ENCODE measurements at places on chromosomes 5 and 9.

DNA sequence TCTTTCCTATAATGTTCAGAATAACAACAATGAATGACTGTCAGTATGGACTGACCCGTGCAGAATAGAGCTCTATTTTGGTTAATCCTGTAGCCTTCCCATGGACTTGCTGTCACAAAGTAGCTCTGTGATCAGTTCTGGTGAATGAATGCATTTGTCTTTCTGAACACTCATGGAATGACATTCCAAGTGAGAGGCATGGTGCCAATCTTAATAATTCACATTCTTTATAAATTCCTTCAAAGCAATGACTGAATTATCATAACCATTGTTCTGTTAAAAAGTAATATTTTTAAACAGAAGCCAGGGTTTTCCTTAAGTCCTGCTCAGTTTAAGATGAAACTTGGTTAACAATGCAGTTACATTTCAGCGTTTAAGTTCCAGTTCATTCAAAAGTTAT, 360.5 kb downstream of the ICE1 start:
- DNase-seq: no peak

GRCh38 chr9:72188232-72188631, 39.0 kb downstream of the GDA start:
- DNase-seq: no peak

DNA sequence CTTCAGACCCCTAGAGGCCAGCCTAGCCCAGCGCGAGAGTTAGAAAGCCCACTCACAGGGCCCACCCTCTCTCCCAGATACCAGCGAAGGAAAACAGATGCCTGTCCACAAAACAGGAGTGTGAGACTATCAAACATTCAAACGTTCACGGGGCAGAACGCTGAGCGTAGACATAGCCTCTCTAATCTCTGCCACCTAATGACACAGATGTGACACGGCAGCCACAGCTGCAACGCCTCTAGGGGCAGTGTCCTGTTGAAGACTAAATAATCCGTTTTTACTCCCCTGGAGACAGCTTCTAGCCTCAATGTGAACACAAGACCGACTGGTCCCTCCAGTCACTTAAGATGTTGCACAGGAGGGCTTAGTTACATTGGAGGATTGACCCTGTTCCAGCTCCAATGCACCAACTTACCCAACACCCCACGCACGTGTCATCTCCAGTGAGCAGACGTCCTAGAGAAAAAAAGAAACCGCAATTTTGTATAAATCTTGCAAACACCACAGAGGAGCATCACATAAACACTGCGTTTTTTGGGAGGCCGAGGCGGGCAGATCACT, 14.3 kb downstream of the DIPK1B start:
- DNase-seq: peak; percentile 68

DNA sequence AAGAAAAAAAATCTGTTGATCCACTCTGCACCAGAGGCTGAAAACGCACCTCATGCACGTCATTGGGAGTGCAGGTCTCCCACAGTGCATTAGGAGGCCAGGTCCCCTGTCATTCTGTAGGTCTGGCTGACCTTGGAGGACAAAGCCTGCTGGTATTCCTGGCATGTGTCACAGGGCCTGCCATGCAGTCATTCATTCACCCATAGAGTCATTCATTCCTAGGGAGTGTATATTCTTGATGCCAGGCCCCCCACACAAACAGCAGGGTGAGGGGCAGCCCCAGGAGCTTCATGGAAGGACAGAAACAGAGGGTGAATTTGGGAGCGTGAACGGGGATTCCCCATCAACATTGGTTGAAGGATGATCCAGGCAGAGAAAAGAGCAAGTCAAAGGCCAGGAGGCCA, 2.2 kb downstream of the GBGT1 start:
- no peak for DNase-seq

DNA sequence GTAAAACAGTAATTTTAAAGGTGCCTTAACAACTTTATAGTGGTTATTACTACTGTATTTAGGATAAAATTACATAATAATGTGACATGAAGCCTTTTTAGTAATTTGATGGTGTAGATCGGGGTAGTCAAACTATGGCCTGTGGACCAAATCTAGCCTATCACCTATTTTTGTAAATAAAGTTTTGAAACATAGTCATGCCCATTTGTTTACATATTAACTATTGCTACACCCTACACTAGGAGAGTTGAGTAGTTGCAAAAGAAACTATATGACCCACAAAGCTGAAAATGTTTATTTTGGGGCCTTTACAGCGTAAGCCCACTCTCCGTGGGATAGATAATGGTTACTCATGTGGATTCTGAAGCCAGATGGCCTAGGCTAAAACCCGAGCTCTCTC, 6.2 kb downstream of the CEP78 start:
- DNase-seq: no peak

- no peak for DNase-seq
Observed at GRCh38 chr5:173464813-173465212, 136.6 kb upstream of the STC2 start.

GRCh38 chr5:124349931-124350330, 396.5 kb downstream of the ZNF608 start:
- no peak for DNase-seq

DNA sequence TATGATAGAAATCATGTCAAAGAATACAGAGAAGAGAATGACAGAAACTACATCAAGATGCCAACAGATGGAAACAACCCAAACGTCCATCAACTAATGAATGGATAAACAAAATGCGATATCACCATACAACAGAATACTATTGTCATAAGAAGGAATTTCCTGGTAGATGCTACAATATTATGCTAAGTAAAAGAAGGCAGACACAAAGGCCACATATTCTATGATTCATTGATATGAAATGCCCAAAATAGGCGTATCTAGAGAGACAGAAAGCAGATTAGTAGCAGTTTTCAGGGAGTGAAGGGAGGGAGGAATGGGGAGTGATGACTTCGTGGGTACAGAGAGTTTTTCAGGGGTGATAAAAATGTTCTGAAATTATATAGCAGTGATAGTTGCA, 58.3 kb upstream of the AKNA start:
- no peak for DNase-seq

- peak; percentile 88 for DNase-seq
Observed at GRCh38 chr9:19925674-19926503, 137.1 kb upstream of the SLC24A2 start.

- DNase-seq: no peak
Observed at GRCh38 chr9:126123927-126124326, 202.7 kb upstream of the MVB12B start.

DNA sequence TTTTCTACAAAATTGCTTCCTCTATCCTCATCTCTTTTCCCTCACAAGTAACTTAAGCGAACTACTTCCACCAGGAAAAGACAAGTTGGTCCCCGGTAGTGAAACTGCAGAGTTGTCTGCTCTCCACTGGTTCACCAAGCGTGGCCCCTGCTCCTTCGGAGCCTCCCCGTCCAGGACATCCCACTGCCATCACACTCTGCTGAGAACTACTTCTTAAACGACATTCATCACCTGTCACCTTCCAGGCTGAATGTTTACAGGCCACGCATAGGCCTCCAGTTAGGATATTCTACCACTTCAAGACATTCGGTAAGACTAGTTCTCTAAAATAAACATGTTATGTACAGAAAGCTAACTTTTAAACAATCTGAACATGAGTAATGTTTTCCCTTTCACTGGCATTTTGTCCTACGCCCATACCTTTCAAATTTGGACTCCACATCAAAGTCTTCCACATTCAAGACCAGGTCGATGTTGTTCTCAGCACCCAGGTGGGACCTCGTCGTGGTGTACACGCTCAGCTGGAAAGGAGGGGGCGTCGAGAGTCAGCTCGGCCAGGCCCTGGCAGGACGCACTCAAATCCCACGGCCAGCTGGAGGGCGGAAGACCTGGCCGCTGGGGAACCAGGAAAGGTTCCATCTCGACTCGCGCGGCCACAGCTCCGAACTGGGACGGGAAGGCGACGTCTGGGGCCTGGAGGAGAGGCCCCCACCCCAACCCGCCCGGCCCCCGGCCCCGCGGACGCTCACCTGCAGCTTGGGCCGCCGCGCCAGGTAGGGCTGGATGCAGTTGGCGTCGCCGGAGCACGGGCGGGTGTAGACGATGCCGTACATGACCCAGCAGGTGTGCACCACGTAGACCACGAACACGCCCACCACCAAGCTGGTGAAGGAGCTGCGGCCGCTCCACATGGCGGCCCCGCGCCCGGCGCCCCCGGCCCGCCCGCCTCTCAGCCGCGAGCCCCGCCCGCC, 683 bp downstream of the CLPTM1L start:
- DNase-seq: peak; percentile 48

DNA sequence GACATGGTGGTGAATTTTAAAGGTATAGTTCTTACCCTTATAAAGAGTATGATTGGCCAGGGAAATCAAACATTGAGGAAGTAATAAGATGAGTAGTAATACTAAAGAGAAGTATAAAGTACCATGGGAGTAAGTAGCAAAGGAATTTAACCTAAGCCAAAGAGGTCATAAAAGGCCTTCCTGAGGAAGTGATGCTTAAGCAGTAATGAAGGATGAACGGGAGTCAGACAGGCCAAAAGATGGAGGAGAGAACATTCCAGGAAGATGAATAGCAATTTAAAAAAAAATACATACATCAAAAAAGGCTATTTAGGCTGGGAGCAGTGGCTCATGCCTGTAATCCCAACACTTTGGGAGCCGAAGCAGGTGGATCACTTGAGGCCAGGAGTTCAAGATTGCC, 29.0 kb downstream of the KLHL3 start:
- DNase-seq: no peak
